Smooth muscle cell of the coronary artery (primary cell): ENCODE measurements at places on chromosomes 2 and 18. TPM values are rescaled to one million over a fixed set of nuclear protein-coding genes. Genes with fewer than 3 reads are reported as not detected.

ACKR3 gene
- 4.7 and 45.9 TPM in 2 replicates for total RNA-seq

RAB10 gene
- total RNA-seq = 115 and 320 TPM in 2 replicates

KIF1A gene
- under 0.01 TPM in 1 of 2 replicates, not detected in the other for total RNA-seq

FLACC1 gene
- 0.60 and 1.2 TPM in 2 replicates for total RNA-seq

TNFAIP6 gene
- total RNA-seq = 13.8 and 89.5 TPM in 2 replicates

ARHGEF4 gene
- total RNA-seq = 0.90 and 12.2 TPM in 2 replicates
